ENCODE measurements at places on chromosomes 1 and 21.

GRCh38 chr1:225888289-225888897 lies 553 bp downstream of the LEFTY1 start:
- H3K4me1 ChIP-seq, result peaks cover 6% of the 10 kb centered on the region
- H3K27ac ChIP-seq, result no peak overlapping the region
- no peak overlapping the region for H3K4me3 ChIP-seq
- no peaks in the 10 kb centered on the region for H3K27me3 ChIP-seq
- no peaks in the 10 kb centered on the region for H3K36me3 ChIP-seq

- no peak for DNase-seq
- no peaks in the 10 kb centered on the region for H3K36me3 ChIP-seq
- H3K4me3 ChIP-seq, result no peak overlapping the region
- H3K27ac ChIP-seq, result peak overlapping the region; percentile 57
- H3K27me3 ChIP-seq, result no peaks in the 10 kb centered on the region
- H3K4me1 ChIP-seq, result peaks cover 19% of the 10 kb centered on the region
Measured at GRCh38 chr1:179017383-179018326, 8.0 kb upstream of the FAM20B start.

DNA sequence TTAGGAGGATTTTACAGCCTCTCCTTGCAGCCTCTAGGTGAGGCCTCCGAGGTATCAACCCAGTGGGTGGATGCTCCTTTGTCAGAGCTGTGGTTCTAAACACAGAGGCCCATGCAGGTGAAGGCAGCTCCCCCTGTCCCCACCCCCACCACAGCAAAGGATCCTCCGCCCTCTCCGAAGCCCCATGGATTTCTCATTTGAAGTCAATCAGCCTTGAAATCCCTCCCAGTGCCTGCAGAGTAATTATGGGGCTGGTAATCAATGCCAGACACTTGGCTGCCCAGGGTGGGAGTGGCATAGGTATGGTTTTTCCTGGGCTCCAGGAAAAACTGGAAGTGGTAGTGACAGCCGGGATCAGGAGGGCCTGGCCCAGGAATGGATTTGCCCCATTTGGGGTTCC lies 119.5 kb upstream of the CSF3R start:
- no peak overlapping the region for H3K4me3 ChIP-seq
- H3K4me1 ChIP-seq, result no peaks in the 10 kb centered on the region
- H3K27ac ChIP-seq, result no peak overlapping the region
- no peaks in the 10 kb centered on the region for H3K36me3 ChIP-seq
- DNase-seq, result no peak
- no peaks in the 10 kb centered on the region for H3K27me3 ChIP-seq

DNA sequence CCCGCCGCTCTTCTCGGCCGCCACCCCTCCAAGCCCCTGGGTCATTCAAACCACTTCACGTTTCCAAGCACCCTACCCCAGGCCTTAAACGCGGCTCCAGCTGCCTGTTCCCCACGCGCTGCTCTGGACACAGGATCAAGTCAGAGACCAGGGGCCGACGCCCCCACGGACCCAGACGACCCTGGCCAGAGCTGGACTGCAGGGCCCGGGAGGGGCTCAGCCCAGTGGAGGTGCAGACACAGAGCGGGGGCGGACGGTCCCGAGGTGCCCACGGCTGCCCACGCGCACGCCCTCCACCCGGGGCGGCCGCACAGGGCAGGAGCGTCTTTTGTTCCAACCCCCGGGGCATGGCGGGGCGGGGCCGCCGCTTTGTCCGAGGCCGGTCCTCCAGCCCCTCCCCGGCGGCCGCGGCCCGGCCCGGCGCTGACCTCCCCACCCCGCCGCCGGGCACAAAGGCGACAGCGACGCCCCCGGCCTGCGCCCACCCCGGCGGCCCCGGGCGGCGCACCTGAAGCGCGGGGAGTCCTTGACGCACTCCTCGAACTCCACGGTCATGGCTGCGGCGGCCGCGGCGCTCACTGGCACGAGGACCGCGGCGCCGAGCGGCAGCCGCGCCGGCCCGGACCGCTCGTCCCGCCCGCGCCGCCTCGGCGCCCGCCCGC lies 338 bp downstream of the ACAP3 start:
- H3K36me3 ChIP-seq, result peaks cover 14% of the 10 kb centered on the region
- H3K27me3 ChIP-seq, result no peaks in the 10 kb centered on the region
- DNase-seq, result no peak

GRCh38 chr1:61315011-61315410 lies 232.7 kb downstream of the NFIA start:
- no peaks in the 10 kb centered on the region for H3K27me3 ChIP-seq
- H3K36me3 ChIP-seq, result no peaks in the 10 kb centered on the region
- no peak for DNase-seq

DNA sequence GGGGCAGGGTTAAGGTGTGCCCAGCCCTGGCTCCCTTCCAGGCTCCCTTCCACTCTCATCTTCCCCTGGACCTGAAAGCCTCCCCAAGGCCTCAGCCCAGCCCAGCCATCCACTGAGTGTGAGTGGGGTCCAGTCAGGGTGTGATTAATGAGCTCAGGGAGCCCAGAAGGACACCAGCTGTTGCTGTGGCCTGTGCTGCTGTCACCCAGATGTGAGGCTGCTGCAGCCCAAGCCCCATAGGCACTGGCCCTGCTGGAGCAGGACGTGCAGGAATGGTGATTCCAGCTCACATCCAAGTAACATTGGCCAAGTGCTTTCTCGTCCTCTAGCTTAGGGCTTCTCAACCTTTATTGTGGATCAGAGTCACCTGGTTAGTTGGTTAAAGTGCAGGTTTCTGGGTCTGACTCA lies 77.6 kb downstream of the EPHB2 start:
- no peak overlapping the region for H3K4me3 ChIP-seq
- no peaks in the 10 kb centered on the region for H3K36me3 ChIP-seq
- H3K4me1 ChIP-seq, result peaks cover 4% of the 10 kb centered on the region
- no peak overlapping the region for H3K27ac ChIP-seq
- H3K27me3 ChIP-seq, result no peaks in the 10 kb centered on the region

GRCh38 chr1:8040586-8040985 lies 14.5 kb upstream of the ERRFI1 start:
- no peaks in the 10 kb centered on the region for H3K27me3 ChIP-seq
- peaks cover 4% of the 10 kb centered on the region for H3K4me1 ChIP-seq
- no peak overlapping the region for H3K4me3 ChIP-seq

DNA sequence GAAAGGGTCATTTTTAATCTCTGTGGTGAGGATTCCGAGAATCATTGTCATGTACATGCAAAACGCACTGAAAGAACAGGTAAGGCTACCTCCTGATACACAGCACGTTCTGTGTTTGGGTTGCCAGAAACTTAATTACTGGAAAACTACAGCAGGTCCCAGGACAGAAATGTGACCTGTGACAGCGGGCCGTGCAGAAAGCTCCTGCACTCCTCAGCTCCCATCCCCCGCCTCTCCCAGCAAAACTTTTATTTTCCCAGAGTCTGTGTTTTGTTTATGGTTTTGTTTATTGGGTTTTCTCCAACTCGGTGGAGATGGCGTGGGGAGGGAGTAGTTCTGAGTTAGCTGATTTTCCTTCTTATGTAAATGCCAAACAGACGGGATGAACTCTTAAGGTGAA lies 44.7 kb downstream of the SLC44A3 start:
- no peak for DNase-seq
- peaks cover 65% of the 10 kb centered on the region for H3K4me1 ChIP-seq
- H3K4me3 ChIP-seq, result peak overlapping the region; percentile 6
- H3K27me3 ChIP-seq, result no peaks in the 10 kb centered on the region
- peak overlapping the region; percentile 97 for H3K27ac ChIP-seq
- no peaks in the 10 kb centered on the region for H3K36me3 ChIP-seq
